ENCODE measurements at places on chromosomes 2 and 18. TPM values are rescaled to one million over a fixed set of nuclear protein-coding genes. Genes with fewer than 3 reads are reported as not detected.

DNA sequence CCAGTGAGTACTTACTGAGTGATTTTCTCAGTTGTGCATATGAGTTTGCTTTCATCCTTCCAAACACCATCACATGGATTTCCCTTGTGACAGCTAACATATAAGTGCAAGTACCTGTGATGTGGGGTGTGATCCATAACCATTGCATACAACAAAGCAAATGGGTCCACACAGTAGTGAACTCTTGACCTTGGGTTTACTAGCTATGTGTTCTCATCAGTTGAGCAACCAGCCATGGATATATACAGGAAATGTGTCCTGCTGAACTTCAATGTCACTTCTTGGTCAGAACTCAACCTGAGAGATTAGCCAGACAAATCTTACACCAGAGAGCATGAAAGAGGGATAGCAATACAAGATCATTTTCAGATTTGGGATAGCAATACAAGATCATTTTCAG is 420.9 kb upstream of the KCNH7 start:
- no peak overlapping the region for H3K4me3 ChIP-seq
- no peaks in the 10 kb centered on the region for H3K36me3 ChIP-seq

The MC2R gene
- total RNA-seq, result not detected

DNA sequence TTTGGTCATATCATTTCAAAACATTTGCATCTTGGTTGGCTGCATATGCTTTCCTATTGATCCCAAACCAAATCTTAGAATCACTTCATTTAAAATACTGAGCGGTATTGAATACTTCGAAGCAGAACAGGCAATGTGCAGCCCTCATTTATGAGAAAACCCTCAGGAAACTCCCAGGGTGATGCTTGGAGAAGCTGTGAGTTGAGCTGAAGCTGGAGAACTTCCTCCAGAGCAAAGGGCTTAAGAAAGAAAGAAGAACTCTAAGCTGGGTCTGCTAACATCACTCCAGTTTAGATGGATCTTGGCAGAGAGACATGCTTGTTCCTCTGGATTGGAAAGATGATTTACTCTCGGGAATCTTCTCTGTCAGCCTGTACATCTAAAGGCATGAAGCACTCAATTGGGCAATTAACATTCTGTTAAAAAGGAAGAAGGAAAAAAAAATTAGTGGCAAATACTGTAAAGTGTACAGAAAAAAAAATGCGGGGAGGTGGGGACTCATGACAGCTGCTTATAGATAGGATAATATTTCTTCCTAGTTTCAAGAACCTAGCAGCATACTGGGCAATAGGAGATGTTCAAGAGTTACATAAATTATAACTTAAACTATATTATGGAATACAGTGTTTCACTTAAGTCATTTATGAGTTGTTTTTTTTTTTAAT is 49.5 kb downstream of the ATIC start:
- DNase-seq, result no peak
- no peak overlapping the region for H3K4me3 ChIP-seq
- H3K4me1 ChIP-seq, result no peaks in the 10 kb centered on the region

GRCh38 chr2:26136451-26136850 is 36.4 kb upstream of the GAREM2 start:
- no peak for DNase-seq
- no peak overlapping the region for H3K4me3 ChIP-seq
- peaks cover 22% of the 10 kb centered on the region for H3K36me3 ChIP-seq
- H3K27me3 ChIP-seq, result no peaks in the 10 kb centered on the region
- no peaks in the 10 kb centered on the region for H3K4me1 ChIP-seq

GRCh38 chr2:129374452-129374851 is 605.0 kb upstream of the RAB6C start:
- no peaks in the 10 kb centered on the region for H3K27me3 ChIP-seq
- DNase-seq, result no peak
- H3K4me3 ChIP-seq, result no peak overlapping the region
- no peaks in the 10 kb centered on the region for H3K36me3 ChIP-seq
- no peak overlapping the region for H3K27ac ChIP-seq
- no peaks in the 10 kb centered on the region for H3K4me1 ChIP-seq

All from natural killer cell (primary cell).